GM10248 (cell line): ENCODE measurements at places on chromosomes 12 and 14.

DNA sequence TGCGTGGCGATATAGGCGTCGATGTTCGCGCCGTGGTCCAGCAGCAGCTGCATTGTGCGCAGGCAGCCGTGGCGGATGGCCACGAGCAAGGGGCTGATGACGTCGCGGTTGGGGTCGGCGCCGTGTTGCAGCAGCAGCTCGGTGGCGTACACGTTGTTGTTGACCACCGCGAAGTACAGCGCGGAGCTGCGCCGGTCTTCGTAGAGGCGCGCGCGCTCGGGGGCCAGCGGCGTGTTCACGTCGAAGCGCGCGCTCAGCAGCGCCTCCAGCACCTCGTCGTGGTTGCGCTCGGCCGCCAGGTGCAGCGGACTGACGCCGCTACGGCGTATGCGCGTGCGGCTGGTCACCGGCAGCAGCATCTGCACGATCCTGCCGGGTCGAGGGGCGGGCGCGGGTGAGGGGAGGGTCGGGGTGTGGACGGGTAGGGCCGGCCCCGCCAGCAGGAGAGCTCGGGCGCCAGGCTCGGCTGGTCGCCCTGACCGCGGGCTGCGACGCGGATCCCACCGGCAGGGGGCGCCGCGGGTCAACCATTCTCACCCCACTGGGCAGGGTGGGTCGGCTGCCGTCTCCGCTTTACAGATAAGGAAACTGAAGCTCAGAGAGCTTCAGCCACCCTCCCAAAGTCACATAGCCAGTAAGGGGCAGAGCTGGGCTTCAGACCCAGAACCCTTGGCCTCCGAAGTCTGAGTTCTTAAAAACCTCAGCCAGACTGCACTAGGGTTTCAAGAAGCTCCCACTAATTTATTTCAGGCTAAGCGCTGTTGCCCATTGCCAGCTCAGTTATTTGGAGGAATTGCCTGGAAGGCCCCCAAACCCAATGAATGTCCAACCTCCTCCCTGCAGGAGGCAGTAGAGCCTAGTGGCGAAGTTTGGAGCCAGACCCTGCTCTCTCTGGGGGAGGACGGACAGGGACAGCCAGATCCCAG lies 12.4 kb downstream of the FAM181A start:
- DNase-seq = peak; percentile 91

DNA sequence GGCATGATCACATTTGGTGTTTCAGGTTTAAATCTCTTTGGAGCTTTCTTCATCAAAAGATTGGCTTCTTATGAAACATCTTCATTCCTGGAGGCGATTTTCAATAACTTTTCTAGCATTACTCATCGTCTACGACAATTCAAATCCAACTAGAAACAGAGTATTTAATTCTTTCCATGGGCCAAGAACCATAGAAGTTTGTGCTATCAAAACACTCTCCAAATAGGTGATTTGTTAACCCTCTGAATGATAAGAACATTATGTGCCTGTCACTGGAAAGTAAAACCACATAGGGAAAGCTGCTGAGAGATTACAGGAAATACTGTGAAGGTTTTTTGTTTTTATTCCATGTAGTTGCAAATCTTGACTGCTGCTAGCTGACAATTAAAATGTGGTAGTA lies 6.9 kb upstream of the DCN start:
- DNase-seq = no peak

GRCh38 chr12:28415755-28416154 lies 225.5 kb downstream of the CCDC91 start:
- no peak for DNase-seq

- no peak for DNase-seq
Observed at GRCh38 chr14:57970594-57970993, 104.7 kb upstream of the SLC35F4 start.

- DNase-seq = no peak
Observed at GRCh38 chr14:70685474-70686197, 43.9 kb downstream of the TTC9 start.

DNA sequence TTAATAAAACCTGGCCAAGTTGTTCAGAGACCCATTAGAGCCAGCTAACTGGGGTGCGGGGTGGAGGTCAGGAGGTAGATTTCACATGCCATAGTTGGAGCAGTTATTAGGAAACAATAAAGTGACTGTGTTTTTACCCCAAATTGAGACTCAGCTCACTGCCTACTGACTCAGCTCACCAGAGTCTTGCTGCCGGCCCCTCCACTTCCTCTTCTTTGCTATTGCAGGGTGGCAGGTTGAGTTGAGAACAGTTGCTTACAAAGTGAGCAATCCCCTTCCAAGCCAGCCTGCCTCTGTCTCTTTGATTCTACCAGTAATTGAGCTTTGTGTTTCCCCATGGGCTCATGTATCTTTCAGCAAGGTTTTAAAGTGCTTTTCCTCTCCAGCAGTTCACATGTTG lies 12.9 kb downstream of the ST8SIA1 start:
- DNase-seq = no peak
